ENCODE measurements at places on chromosomes 6 and 20. TPM values are rescaled to one million over a fixed set of nuclear protein-coding genes. Genes with fewer than 3 reads are reported as not detected.

Gene RNASET2
- total RNA-seq = 36.4 TPM

Gene CRISP3
- not detected for total RNA-seq

Gene GRM1
- total RNA-seq = not detected

Gene CDK5RAP1
- 20.5 TPM for total RNA-seq

Gene IRAK1BP1
- total RNA-seq = 5.4 TPM

Gene LY6G6D
- not detected for total RNA-seq

Gene CRYBG1
- 27.7 TPM for total RNA-seq

Gene TMC2
- total RNA-seq = not detected

Gene PPIL6
- 5.0 TPM for total RNA-seq

Gene WFDC10B
- not detected for total RNA-seq

Gene TNFRSF21
- total RNA-seq = 3.5 TPM

Gene CYP21A2
- not detected for total RNA-seq

Gene PXT1
- total RNA-seq = not detected

Gene CYP24A1
- total RNA-seq = not detected
